Left ventricle myocardium inferior (tissue), 1 donor: ENCODE measurements at places on chromosomes 11 and 22. TPM values are rescaled to one million over a fixed set of nuclear protein-coding genes. Genes with fewer than 3 reads are reported as not detected.
A peak's percentile ranks its signal among the peaks of the same experiment; 100 is the strongest.

DNA sequence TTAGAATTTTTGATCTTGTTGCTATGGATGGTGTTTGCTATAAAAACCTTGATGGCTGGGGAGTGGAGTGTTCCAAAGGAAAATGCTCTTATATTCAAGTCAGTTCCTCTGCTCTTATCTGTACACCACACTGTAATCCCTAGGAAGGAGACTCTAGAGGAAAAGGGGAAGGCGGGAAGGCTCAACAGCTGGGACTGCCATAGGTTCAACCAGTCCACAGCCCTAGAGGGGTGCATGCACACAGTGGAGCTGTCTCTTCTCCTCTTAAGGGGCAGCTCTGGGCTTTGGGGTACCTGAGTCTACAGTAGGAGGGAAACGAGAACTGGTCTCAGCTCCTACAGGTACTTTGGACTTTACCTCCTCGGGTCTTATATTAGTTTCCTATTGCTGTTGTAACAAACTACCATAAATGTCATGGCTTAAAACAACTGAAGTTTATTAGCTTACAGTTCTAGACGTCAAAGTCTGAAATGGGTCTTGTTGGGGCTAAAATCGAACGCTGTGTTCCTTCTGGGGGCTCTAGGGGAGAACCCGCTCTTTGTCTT is 77.2 kb upstream of the ZBED5 start:
- H3K4me1 ChIP-seq = peaks cover 36% of the 10 kb centered on the region
- no peak overlapping the region for H3K27ac ChIP-seq
- H3K4me3 ChIP-seq = no peak overlapping the region
- no peaks in the 10 kb centered on the region for H3K27me3 ChIP-seq
- no peaks in the 10 kb centered on the region for H3K36me3 ChIP-seq
- DNase-seq = no peak

TIGD3 gene
- 0.44 TPM for total RNA-seq

YWHAH gene
- total RNA-seq = 67.2 TPM

DNA sequence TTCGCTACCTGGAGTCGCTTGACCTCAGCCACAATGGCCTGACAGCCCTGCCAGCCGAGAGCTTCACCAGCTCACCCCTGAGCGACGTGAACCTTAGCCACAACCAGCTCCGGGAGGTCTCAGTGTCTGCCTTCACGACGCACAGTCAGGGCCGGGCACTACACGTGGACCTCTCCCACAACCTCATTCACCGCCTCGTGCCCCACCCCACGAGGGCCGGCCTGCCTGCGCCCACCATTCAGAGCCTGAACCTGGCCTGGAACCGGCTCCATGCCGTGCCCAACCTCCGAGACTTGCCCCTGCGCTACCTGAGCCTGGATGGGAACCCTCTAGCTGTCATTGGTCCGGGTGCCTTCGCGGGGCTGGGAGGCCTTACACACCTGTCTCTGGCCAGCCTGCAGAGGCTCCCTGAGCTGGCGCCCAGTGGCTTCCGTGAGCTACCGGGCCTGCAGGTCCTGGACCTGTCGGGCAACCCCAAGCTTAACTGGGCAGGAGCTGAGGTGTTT is 12.8 kb downstream of the TSKU start:
- no peak overlapping the region for H3K4me3 ChIP-seq
- H3K36me3 ChIP-seq = peaks cover 19% of the 10 kb centered on the region
- DNase-seq = no peak
- no peaks in the 10 kb centered on the region for H3K27me3 ChIP-seq
- H3K27ac ChIP-seq = no peak overlapping the region

DNA sequence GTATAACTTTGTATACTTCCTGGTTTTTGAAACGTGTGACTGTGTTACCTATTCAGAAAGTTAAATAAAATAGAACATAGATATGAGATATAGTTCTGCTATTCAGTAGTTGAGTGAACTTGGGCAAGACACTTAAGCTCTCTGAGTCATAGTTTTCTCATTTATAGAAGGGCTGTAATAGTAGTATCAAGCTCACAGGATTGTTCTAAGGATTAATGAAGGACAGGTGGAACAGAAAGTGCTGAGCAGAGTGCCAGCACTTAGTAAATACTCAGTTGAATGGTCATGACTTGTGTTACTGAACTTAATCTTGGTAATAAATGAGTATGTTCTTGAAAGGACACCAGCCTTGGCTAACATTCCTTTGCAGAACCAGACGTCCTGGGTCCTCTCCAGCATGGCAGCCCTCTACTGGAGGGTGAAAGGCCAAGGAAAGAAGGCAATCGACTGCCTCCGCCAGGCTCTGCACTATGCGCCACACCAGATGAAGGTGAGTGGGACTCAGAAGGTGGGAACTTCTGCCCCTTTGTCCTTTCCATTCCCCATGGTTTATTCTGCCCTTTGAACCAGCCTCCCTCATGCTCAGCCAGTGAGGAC is 131.2 kb downstream of the TTC17 start:
- no peaks in the 10 kb centered on the region for H3K27me3 ChIP-seq
- no peaks in the 10 kb centered on the region for H3K4me1 ChIP-seq
- peaks cover 63% of the 10 kb centered on the region for H3K36me3 ChIP-seq
- no peak overlapping the region for H3K27ac ChIP-seq

MRGPRE gene
- 0.36 TPM for total RNA-seq

DNA sequence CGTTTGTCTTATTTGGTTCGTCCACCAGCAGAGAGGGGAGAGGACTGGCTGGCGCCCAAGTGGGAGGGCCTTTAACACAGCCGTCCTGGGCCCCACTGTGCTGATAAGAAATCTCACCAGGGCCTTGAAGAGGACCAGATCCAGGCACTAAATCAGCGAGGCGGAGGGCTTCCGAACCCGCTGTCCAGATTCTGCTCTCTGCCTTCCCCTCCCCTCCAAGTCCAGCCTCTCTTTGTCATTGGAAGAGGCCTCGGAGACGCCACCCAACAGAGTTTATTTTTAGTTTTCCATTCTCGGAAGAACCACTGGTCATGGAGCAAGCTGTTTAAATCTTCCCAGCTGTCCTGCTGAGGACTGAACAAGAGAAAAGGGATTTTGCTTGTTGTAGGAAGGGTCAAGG is 9.3 kb upstream of the FXYD6 start:
- no peaks in the 10 kb centered on the region for H3K27me3 ChIP-seq
- peaks cover 36% of the 10 kb centered on the region for H3K4me1 ChIP-seq
- H3K4me3 ChIP-seq = peak overlapping the region; percentile 53

H19 gene
- total RNA-seq = 634 TPM

DNA sequence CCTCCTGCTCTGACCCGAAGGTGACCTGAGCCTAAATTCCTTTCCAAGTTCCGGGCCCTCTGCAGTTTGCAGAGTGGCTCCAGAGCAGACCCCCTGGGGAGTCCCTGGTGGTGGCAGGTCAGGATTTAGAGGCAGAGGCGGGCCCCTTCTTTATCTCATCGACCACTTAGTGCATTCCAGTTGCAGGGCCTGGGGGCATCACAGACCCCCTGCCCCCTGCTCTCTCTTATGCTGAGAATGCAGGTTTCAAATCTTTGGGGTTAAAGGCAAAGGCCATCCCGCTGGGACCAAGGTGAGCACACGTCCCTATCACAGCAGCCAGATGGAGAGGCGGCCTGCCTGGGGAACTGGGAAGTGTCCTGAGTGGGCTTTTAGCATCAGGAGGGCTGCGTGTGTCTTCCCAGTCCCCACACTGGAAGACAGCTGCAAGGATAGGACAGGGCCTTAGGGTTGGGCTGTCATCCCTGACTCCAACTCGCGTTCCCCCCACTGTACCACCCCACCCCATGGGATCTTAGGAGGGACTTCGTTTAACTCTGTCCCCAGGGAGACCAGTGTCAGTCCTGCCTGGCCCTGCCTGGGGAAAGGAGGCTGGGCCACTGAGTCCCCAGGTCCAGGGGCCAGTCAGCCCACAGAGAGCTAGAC is 11.3 kb downstream of the DERL3 start:
- peaks cover 100% of the 10 kb centered on the region for H3K4me1 ChIP-seq
- H3K27ac ChIP-seq = peak overlapping the region; percentile 96
- no peaks in the 10 kb centered on the region for H3K27me3 ChIP-seq
- DNase-seq = no peak
- H3K36me3 ChIP-seq = peaks cover 69% of the 10 kb centered on the region
- no peak overlapping the region for H3K4me3 ChIP-seq

ZNF280B gene
- total RNA-seq = 0.96 TPM

TREH gene
- not detected for total RNA-seq

CRACR2B gene
- total RNA-seq = 23.2 TPM

DNA sequence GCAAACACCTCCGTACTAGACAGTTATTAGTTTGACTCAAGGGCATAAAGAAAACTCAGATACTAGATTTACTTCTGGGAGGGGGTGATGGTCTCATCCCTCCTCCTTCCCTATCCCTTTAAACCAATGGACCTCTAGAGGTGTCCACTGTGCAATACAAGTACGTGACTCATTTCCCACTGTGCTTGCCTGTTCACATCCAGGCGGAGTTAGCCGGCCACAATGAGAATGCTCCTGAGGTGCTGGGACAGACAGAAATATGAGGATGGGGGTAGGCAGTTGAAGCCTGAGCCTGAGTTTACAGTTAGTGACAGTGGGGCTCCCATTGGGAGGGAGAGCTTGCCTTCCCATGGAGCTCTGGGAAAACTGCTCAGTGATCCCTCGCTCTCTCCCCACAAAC is 8.4 kb upstream of the PMM1 start:
- peaks cover 12% of the 10 kb centered on the region for H3K4me1 ChIP-seq
- H3K27ac ChIP-seq = peak overlapping the region; percentile 76
- peaks cover 32% of the 10 kb centered on the region for H3K36me3 ChIP-seq

DNA sequence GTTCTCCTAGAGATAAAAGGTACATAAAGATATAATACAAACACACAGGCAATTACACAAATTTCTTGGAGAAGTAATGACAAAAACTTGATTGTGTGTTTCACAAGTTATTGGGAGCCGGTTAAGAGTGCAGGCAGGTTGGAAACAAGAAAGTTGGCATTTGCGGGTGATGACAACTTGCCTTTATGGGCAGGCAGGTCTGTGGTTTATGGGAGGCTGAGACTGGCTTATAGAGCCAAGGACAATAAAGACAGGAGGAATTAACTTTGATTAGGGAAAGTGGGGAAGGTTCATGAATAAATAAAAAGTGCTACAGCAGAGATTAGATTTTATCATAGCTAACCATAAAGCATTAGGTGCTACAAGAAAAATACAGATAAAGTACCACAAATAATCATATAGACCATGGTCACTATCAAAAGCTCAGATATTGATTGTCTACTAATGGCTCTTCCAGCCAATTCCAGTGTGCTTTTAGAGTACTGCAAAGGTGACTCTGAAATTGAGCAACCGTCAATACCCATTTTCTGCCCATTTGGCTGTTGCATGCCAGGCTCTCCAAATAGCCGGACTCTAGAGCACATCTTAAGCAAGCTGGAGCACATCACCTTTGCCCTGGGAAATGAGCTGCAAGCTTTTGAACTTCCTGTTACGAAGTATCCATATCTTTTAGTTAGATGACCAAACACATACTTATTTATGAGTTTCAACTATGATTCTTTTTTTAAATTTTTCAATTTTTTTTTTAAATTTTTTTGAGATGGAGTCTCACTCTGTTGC is 33.9 kb upstream of the GAB2 start:
- H3K4me1 ChIP-seq = no peaks in the 10 kb centered on the region
- H3K4me3 ChIP-seq = no peak overlapping the region
- no peaks in the 10 kb centered on the region for H3K27me3 ChIP-seq
- H3K36me3 ChIP-seq = no peaks in the 10 kb centered on the region

DNA sequence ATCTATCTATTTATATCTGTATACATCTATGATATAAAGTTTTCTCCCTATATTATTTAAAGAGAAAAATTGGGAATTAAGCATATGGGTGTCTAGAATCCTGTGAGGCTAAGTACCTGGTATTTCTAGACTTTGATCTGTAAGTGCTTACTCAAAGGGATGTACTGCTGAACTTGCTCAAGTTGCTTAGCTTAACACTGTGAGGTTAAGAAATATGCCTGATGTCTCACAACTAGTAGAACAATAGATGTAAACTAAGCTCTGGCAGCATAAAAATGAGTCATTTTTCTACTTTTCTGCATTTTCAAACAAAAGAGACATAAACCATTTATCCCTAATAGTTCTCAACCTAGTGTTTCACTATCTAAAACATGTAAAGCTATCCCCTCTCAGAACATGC is 744.4 kb upstream of the ANO3 start:
- H3K4me1 ChIP-seq = no peaks in the 10 kb centered on the region
- no peak overlapping the region for H3K4me3 ChIP-seq
- DNase-seq = no peak
- no peaks in the 10 kb centered on the region for H3K27me3 ChIP-seq
- no peaks in the 10 kb centered on the region for H3K36me3 ChIP-seq

GRCh38 chr22:19918332-19919106 is 23.1 kb upstream of the COMT start:
- H3K4me1 ChIP-seq = no peaks in the 10 kb centered on the region
- H3K36me3 ChIP-seq = peaks cover 52% of the 10 kb centered on the region
- DNase-seq = no peak
- no peaks in the 10 kb centered on the region for H3K27me3 ChIP-seq
- H3K27ac ChIP-seq = no peak overlapping the region

- no peaks in the 10 kb centered on the region for H3K36me3 ChIP-seq
- H3K27ac ChIP-seq = no peak overlapping the region
- H3K4me3 ChIP-seq = no peak overlapping the region
- H3K4me1 ChIP-seq = peaks cover 21% of the 10 kb centered on the region
- H3K27me3 ChIP-seq = no peaks in the 10 kb centered on the region
- DNase-seq = no peak
Measured at GRCh38 chr11:122032317-122032716, 83.7 kb downstream of the BLID start.

DNA sequence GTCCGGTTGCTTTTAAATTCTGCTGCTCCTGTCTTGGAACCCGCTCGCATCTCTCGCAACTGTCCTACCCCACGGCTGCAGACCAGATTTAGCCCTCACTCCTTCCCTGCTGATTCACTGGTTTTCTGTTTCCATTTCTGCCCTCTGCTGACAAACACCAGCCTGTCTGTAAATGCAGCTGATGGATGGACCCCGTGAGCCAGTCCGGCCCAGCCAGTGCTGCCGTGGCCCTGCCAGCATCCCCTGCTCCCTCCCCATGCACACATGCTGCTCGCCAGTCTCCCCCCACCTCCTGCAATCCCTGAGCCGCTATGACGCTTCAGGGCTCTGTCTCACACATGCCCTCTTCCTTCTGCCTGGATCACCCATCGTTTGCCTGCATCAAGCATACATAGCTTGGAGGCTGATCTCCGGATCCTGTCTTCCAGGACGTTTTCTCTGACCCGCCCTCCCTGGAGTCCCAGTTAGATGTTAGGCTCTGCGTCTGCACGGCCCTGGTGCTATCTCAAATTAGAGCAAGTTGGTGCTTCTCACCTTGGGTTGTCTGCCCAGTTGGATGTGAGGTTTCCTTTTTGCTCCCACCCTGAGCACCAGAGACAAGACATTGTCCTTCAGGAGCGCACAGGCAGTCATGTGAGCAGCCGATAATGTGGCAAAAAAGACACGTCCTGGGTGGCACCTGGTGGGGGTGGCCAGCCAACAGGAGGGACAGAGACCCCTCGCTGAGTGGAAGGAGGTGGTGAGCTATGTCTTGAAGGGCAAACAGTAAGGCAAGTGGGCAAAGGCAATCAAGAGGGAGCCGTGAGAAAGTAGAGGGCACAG is 4.3 kb upstream of the ACR start:
- peaks cover 50% of the 10 kb centered on the region for H3K4me1 ChIP-seq
- peak; percentile 16 for DNase-seq
- H3K27ac ChIP-seq = peak overlapping the region; percentile 7

C11orf86 gene
- total RNA-seq = not detected
